Fibroblast of skin of back (primary cell): ENCODE measurements at places on chromosomes 4 and X.

- peak; percentile 72 for DNase-seq
Measured at GRCh38 chr4:119659576-119659975, 31.0 kb upstream of the PDE5A start.

- DNase-seq: peak; percentile 5
Measured at GRCh38 chr4:55791666-55792065, 27.9 kb upstream of the EXOC1L start.

DNA sequence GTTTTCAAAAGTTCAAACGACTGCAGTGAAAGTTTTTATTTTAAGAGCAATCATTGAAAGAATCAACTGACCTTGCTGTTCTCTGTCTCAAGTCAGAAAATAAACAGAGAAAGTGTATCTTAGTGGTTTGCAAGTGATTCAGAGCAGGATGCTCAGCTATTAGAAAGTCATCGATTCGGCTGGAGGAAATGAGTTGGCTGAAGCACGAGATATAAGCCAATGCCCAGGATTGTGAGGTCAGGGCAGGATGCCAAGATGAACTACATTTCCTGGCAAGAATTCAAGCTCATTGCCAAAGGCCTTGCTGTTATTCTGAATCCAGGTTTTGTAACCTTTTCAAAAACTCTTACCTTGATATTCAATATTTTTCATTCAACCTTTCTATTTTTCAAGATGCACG, 541.4 kb upstream of the BOD1L1 start:
- DNase-seq: peak; percentile 92

DNA sequence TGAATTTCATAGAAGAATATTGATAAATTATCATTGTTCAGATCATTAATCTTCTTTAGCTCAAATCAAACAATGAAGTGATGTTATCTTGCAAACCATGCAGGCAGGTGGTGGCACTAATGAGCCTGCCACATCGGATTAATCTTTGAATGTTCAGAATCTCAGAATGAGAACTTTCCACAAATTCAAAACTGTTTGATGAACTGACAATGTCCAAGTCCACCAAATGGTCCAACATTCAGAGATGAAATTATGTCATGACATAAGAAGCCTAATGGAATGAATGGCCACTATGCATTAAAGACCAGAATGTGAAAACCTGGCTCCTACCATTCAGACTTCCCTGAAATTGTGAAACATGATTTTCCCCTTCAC, 67.5 kb downstream of the SORBS2 start:
- DNase-seq: no peak

DNA sequence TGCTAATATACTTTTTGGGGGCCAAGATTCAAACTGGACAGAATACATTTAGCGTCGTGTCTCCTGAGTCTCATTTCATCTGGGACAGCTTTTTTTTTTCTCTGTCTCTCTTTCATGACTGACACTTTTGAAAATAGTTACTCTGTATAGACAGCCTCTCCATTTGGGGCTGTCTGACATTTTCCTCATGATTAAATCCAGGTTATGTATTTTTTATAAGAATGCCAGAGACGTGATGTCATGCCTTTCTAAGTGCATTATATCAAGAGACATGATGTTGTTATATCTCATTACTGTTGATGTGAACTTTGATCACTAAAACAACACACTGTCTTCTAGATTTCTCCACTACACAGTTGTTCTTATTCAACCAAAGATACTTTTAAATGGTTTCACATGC, 199.0 kb downstream of the BANK1 start:
- peak; percentile 37 for DNase-seq

DNA sequence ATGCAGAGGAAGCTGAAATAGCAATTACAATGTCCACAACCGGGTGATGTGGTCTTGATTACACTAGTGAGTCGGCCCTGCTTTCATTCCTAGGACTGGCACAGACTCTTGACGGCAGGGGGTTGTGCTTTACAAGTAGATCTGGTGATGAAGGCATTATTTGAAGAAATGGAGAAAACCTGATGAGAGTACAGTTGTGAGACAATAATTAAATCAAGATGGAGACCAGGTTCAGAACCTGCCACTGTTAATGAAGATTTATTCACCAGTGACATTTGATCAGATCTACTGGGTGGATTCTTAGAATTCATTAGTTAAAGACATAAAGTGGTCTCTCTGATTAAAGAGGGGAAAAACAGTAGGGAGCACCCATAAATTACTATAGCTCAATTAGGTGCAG, 747.2 kb downstream of the STPG2 start:
- DNase-seq: no peak

DNA sequence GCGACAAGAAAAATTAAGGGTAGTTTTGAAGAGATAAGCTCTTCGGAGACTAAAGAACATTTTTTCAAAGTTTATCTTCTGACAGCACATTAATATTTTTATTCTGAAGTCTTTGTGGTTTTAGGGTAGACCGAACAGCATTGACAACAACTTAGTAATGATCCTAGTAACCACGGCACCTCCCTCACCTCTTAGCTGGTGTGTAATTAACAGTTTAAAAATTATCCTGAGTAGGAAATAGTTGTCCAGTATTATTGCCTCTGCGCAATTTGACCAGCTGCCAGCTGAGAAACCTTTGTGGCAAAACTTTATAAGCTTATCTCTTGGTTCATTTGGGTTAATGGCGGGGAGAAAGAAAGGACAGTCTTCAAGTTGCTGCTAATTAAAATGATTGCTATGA, 213.6 kb downstream of the CBLL2 start:
- DNase-seq: peak; percentile 26

- DNase-seq: peak; percentile 57
Measured at GRCh38 chrX:152904151-152905080, 6.5 kb downstream of the ZNF185 start.

DNA sequence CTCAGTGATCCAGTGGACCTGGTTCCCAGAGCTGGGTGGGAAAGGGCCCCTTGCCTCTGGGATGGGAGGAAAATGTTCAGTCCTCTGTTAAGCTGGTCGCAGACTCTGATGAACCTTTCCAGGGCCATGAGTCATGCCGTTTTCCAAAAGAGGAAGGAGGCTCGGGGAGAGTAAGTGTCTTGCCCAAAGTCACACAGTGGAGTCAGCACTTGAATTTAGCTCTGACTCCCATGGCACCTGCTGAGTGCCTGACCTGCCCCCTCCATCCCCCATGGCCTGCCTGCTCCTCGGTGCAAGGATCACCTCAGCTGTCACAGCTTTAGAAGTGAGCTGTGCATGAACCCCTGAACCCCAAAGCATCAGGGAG, 14.0 kb upstream of the KIAA0232 start:
- DNase-seq: peak; percentile 52

DNA sequence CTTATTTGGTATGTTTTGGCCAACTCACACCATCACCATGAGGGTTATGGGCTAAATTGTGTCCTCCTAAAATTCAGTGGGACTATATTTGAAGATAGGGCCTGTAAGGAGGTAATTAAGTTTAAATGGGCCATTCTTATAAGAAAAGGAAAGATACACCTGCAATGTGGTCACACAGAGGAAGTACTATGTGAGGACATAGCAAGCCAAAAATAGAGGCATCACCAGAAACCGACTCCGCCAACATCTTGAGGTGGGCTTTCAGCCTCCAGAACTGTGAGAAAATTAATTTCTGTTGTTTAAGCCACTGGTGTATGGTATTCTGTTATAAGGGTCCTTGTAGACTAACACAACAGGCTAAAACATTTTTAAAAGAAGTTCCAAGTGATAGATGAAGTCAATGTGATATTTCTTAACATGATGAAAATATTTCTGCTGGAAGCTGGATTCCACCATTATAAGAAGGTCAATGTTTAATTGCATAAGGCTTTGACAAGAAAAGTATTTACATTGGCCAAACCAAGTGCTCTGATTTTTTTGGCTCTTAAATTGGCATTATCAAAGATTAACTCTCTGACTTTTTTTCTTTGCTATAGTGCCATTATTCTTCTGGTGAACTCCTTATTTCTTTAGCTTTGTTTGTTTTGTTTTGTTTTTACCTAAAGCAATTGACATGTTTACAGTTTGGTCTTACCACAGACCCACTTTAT, 540.9 kb downstream of the PPARGC1A start:
- no peak for DNase-seq

DNA sequence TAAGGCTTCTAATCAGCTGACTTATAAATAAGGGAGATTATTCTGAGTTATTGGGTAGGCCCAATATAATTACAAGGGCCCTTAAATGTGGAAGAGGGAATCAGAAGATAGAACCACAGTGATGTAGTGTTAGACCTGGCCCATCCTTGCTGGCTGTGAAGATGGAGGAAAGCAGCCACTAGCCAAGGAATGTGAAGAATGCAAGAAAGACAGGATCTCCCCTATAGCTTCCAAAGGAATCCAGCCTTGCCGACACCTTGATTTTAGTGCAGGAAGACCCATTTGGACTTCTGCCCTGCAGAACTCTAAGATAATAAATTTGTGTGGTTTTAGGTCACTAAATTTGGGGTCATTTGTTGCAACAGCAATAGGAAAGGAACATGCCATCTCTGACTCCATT, 150.6 kb downstream of the SPATA18 start:
- DNase-seq: no peak

- DNase-seq: no peak
Measured at GRCh38 chr4:55272589-55272988, 73.5 kb upstream of the SRD5A3 start.

DNA sequence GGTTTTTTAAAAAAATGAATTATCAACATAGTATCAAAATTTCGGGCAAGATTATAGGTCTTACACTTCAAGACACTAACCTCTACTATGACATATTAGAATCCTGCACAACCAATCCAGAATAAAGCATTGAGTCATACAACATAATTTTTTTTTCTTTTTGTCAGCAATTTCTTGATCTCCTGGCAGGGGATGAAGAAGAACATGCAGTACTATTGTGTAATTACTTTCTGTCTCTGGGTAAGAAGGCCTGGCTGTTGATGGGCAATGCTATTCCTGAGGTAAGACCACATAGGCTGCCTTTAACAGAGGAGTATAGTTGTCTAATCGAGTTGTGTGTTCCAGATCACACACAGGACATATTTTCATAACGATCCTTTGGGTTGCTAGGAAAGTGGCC, 67.5 kb downstream of the FBXL5 start:
- DNase-seq: no peak

DNA sequence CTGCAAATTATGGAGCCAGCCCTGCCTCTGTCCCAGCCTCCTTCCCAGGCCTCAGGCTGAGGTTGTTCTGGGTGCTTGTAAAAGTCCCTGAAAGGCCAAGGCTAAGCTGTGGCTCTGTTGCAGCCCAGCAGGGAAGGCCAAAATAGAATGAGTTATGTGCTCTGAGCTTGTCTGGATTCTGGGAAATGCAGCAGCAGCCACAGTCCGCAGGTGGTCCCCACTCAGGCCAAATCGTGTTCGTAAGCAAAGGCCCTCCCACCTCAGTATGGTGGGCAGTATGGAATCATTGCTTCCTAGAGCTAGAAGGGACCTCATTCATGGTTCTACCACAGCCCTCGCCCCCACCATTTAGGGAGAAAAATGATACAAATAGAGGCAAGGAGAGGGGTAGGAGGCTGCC, 4.7 kb upstream of the TCEAL1 start:
- DNase-seq: no peak

- no peak for DNase-seq
Measured at GRCh38 chr4:53625888-53626287, 34.6 kb upstream of the LNX1 start.

DNA sequence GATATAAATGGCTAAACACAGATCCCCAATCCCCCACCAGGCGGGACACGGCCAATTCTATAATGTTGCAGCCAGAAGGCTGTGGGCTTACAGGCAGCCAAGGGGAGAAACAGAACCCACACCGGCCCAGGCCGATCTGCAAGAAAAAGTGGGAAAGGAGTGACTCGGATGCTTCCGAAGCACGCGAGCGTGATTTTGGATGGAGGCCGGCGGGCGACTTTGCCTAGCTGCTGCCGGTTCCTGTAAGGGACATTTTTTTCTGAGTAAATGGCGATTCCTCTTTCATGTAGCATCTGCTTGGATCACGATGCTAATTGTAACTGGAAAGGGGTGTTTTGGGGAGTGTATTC, 470.2 kb downstream of the PCDH19 start:
- no peak for DNase-seq

DNA sequence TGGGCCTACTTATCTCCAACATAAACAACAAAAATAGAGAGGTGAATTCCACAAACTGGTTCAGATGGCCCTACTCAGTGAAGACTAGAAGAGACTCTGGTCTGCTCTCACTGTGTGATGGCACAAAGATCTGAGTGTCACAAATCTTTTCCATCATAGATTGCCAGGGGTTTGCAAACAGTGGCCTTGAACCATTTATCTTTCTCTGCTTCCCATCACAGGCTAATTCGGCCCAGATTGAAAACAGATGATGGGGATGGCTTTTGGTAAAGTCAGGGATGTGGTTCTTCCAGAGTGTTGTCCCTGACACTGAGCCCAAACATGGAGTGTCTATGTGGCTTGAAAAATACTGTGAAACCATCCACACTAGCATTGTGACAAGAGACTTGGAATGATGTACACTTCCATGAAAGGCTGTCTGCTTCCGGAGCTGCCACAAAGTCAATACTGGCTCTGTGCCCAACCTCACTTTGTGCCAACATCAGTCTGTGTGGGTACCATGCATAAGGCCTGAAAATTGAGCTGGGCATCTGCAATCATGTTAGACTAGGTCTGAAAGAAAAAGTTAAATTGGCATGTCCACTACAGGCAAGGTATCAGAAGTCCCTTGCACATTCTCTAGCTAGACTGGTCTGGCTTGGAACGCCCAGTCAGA, 25.2 kb upstream of the PLAC1 start:
- DNase-seq: no peak

DNA sequence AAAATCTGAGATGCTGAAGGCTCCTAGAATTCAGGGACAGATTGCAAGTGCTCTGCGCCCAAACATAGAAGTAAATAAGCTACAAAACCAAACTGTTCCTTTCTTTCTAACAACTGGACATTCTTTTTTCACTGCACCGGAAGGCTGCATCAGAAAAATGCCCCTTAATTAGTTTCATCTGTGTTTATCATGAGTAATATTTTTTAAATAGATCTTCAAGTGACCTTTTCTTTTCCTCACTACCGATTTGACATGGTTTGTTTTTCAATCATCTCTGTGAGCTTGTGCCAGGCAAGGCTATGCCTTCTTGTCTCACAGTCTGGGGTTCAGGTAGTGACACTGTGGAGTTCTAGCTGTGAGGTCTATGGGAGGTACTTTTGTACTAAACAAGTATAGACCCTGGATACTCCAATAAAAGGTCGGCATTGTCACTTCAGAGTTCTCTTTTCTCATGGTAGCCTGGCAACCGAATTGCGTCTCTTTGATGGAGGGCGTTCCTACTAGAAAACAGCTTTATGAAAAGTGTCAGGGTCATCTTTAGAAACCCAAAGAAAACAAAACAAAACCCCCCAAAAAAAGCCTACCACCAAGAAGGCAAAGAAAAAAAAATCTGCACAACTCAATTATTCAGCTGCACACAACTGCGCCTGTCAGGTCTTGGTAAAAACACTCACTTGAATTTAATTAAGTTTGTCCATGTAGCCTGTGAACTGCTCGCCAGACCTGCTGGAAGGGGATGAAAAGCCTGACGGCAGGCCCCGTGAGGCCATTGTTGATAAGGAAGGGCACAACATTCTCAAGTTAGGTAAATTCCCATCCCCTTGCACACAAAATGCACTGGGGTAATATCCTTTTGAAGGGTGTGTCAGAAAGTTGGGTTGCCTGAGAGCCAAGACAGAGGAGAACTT, 22.8 kb upstream of the ADAMTS3 start:
- peak; percentile 30 for DNase-seq

GRCh38 chrX:34778916-34779315, 121.8 kb upstream of the TMEM47 start:
- DNase-seq: peak; percentile 93

- DNase-seq: no peak
Measured at GRCh38 chrX:8960957-8961468, 72.9 kb downstream of the FAM9B start.
